Activated CD8-positive, alpha-beta memory T cell treated with anti-CD3 and anti-CD28 coated beads for 1 hour (primary cell): ENCODE measurements at places on chromosomes 12 and 14.
A peak's percentile ranks its signal among the peaks of the same experiment; 100 is the strongest.

DNA sequence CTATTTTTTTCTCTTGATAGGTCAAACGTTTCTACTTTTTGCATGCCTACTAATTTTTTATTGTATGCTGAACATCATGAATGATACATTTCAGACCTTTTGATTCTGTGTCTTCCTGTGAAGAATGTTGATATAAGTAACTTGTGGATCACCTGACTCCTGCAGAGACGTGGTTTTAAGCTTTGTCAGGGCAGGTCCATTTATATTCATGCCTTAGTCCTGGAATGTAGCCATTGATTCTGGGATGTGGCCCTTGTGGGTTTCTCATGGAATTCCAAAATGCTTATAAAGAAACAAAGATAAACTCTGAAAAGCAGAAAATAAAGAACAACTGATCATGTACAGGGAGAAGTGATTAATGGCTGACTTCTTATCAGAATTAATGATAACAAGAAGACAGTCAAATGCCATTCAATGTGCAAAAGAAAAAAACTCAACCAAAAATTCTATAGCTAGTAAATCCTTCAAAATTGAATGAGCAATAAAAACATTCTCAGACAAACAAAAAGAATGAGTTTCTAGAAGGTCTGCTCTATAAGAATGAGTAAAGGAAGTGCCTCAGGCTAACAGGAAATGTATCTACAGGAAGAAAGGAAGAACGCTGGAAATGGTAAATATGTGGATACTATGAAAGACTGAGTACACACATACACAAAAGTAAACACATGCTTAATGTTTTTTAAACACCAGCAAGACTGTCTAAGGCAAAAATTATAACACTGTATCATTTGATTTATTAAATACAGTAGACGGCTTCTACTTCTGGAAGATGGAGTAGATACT lies 284.8 kb upstream of the DIO3 start:
- no peak for DNase-seq

- DNase-seq: no peak
Observed at GRCh38 chr12:120362516-120363273, 6.3 kb downstream of the MSI1 start.

GRCh38 chr14:21868442-21869046 lies 194.9 kb upstream of the OR4E1 start:
- DNase-seq: peak; percentile 55

GRCh38 chr14:49999826-50000379 lies 107.0 kb downstream of the ARF6 start:
- DNase-seq: no peak
